ENCODE measurements at places on chromosomes 1 and 21.
A peak's percentile ranks its signal among the peaks of the same experiment; 100 is the strongest.

DNA sequence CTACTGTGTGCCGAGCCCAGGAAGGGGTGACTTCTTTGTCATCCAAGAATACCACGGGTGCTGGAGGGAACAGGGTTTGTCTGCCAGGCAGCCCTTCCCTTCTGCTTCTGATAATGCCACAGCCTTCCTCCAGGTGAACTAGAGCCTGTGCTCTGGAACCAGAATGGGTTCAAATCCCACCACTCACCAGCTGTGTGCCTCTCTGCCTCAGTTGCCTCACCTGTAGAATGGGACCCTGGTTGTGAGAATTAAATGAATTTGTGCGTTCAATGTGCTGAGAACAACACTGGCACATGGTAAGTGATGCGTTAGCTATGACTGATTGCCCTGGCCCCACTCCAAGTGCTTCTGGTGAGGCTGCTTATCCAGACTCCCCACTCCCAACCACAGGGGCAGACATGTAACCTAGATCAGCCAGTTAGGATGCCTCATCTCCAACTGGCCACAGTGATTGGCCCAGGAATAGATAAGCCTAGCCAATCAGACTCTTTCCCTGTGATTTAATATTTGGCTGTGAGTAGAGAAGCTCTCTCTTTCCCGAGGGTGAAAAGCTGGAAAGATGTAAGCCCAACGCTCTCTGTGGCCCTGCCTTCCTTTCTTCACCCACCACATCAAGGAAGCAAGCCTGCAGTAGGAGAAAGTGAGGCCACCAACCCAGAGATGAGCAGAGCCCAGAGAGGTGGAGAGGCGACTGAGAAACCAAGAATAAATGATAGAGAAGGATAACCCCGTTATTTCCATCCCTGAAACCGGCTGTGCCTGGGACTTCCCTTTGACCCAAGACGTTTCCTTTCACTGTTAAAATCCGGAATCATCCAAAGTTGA is 20.8 kb upstream of the LAPTM5 start:
- no peak for DNase-seq

DNA sequence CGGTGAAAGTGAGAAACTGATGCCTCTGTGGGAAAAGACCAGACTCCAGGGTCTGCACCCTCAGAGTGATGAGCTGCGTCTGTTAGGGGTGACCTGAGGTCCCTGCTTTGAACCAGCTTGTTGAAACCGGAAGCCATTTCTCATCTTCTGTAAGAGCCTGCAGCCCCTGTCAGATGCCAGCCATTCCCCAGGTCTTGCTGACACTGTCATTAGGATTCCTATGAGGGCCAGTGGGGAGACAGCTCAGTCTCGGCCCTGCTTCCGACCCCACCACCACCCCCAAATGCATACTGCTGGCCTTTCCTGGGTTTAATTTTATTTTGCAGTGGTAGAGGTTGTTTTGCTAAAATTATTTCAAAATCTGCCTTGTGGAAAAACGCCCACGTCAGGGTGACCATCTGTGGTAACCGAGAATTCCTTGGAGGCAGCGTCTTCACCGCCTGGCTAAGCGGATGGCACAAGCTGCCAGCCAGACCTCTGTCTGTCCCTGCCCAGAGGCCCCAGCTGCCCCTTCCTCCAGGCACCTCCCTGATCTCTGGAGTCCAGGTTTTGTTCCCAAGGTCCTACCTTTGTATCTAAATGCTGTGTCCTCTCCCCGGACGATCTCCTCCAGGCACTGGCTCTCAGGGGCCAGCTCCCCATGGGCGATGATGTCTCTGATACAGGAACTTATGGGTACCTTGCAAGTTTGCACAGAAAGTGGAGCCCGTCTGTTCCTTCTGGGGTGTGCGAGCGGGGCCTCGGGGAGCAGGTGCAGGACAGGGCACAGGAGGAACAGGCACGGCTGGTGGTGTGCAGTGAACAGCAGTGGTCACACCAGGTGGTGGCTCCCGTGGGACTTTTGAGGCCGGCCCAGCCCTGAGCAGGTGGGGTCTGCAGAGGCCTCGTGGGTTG is 49.9 kb downstream of the PRKCZ start:
- no peak for DNase-seq

- DNase-seq: no peak
These were observed 40.5 kb upstream of the NEK2 start for GRCh38 chr1:211715971-211716370.

DNA sequence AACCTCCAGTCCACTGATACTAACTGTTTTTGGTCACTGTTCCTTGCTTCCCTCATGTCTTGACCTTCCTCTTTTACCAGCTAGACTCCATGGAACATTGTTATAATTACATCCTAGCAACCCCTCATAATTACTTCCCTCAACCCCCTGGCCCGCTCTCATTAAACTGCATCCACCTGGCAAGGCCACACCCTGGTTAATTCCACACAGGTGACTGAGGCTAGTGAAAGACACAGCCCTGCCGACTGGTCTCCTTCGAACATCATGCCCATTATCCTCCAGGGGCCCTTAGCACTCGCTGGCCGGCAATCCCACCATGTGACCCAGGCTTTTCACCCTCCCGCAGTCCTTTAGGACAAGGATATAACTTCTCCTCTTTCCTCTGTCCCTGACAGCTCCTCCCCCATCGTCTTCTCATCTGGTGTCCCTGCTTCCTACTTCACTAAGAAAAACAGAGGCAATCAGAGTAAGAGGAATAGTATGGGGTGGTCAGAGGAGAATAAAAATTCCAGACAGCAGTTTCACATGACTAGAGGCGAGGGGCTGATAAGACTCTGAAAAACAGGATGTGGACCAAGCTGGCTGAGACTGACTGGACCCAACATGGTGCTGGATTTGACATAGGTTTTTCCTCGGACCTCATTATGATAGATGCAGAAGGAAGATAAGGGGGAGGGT is 8.8 kb upstream of the TENT5B start:
- no peak for DNase-seq

- no peak for DNase-seq
These were observed 463.5 kb downstream of the SMYD3 start for GRCh38 chr1:246043556-246043955.

- no peak for DNase-seq
These were observed 39.0 kb upstream of the TMEM52 start for GRCh38 chr1:1958071-1958541.

DNA sequence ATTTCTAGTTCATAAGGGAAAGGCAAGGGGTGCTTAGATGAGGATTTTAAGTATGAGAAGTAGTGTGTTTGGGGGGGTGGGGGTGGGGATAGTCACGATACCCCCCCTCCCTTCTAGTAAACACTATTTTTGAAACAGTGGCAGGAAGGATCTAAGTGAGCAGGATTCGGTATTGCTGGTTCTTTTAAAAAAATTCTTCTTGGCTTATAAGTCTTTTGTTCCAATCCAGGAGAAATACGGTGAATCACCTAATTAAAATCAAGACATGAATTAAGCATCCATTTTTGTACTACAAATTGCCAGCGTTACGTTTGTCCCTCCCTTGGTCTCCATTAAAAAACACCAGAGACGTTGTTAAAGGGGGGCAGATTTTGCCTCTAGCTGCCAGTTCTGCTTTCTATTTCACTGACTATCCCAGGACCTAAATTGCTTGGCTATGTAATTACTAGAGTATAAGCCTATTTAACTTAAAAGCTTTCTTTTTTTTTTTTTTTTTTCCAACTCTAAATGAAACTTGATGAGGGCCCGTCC is 911 bp downstream of the LMO4 start:
- no peak for DNase-seq

- no peak for DNase-seq
These were observed 3.1 kb downstream of the BTG2 start for GRCh38 chr1:203308328-203308922.

GRCh38 chr1:232624546-232625281 is 5.2 kb downstream of the SIPA1L2 start:
- no peak for DNase-seq

DNA sequence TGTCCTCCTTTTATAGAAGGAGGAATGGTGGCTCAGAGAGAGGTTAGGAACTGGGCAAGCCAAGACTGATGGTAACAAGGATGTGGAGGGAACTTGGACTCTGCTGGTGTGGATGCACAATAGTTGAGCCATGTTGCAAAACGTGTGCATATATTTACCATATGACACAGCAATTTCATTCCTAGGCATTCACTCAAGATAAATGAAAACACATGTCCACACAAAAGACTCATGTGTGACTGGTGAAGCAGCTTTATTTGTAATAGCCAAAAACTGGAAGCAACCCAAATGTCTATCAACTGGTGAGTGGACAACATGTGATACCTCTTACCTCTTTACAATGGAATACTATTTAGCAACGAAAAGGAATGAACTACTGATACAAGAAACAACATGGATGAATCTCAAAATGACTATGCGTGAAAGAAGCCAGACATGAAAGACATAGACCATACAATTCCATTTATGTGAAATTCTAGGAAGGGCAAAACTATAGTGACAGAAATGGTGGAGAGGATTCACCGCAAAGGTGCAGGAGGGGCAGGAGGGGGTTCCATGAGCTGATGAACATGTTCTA is 36.2 kb downstream of the CAMK2N1 start:
- no peak for DNase-seq

GRCh38 chr21:40923407-40923806 is 76.4 kb upstream of the DSCAM start:
- DNase-seq: no peak

DNA sequence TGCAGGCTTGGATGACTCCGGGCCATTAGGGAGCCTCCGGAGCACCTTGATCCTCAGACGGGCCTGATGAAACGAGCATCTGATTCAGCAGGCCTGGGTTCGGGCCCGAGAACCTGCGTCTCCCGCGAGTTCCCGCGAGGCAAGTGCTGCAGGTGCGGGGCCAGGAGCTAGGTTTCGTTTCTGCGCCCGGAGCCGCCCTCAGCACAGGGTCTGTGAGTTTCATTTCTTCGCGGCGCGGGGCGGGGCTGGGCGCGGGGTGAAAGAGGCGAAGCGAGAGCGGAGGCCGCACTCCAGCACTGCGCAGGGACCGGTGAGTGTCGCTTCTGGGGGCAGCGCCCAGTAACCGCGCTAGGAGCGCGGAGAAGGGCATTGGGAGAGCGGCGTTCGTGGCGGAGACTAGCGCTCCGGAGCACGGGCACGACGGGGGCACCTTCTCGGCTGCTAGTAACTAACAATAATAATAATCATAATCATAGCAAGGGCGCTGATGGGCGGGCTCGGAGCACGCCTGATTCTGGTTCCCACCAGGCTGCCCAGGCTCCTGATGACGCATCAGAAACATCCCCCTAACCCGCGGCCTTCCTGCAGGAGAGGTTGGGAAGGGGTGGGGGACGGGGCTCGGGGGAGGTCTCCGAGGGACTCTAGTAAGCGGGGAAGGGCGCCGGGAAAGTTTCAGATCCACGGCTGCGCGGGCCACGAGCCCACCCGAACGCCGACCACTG is at the start of gene MX1:
MX1 (plus strand) TSS at position 286 of the 722 bp plus-strand sequence. CDS start 5,832 bp downstream, outside the sequence.
- DNase-seq: peak; percentile 77

GRCh38 chr1:100700586-100700985 is 19.0 kb upstream of the VCAM1 start:
- no peak for DNase-seq

Data from stimulated activated CD4-positive, alpha-beta T cell treated with anti-CD3 and anti-CD28 coated beads, Interleukin-12 subunit alpha, Interleukin-12 subunit beta, amount 100 ng/mL, for 4 hours (primary cell).